ENCODE measurements at places on chromosomes 1 and 21.

GRCh38 chr1:95057351-95057750 lies 15.4 kb downstream of the ALG14 start:
- DNase-seq, result no peak

DNA sequence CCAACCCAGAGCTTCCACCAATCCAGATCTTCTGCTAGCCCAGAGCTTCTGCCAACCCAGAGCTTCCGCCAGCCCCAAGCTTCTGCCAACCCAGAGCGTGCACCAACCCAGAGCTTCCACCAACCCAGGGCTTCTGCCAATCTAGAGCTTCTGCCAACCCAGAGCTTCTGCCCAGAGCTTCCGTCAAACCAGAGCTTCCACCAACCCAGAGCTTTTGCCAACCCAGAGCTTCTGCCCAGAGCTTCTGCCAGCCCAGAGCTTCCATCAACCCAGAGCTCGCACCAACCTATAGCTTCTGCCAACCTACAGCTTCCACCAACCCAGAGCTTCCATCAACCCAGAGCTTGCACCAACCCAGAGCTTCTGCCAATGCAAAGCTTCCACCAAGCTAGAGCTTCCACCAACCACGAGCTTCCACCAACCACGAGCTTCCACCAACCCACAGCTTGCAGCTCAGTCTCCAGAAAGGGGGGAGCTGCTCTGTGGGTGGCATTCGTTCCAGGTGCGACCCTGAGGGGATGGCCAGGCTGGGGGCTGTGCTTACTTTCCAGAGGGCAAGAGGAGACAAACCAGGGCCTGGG lies 23.8 kb downstream of the CRYAA start:
- peak; percentile 32 for DNase-seq

- DNase-seq, result no peak
These were observed 37.4 kb downstream of the CLCC1 start for GRCh38 chr1:108925920-108926319.

DNA sequence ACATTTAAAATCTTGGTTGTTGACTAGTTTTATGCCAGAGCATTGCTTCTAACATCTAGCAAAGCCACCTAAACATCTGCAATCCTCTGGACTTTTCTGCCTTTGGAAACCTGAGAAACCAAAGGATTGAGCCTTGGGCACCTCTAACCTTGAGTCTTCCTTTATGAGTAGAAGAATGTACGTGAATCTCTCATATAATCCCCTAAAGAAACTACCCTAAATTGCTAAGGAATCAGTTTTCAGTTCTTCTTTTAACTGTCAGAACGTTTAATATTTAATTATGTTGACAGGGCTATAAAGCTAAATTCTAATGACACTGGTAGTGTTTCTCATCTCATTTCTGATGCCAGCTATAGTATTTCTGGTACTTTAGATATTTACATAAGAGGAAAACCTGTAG lies 997.3 kb downstream of the AMY1C start:
- no peak for DNase-seq

DNA sequence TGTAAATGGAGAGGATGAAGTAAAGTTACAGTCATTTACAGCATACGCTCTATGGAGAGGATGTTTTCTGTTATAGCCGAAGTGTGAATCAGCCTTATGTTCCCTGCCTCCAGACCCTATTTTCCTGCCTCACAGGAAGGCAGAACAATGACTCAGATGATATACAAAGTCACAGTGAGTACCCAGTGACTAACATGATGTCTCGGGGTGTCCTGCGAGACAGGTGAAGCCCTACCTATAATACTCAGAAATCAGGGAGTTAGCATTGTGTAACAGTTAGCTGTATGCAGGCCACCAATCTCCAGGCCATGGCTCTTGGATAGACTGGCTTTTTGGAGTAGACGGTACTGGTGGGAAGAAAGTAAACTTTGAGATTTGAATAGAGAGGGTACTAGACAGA lies 55.6 kb upstream of the FBXO28 start:
- no peak for DNase-seq

GRCh38 chr1:199279872-199280645 lies 641.2 kb downstream of the PTPRC start:
- no peak for DNase-seq

GRCh38 chr1:198330982-198331615 lies 174.3 kb downstream of the NEK7 start:
- DNase-seq, result no peak

DNA sequence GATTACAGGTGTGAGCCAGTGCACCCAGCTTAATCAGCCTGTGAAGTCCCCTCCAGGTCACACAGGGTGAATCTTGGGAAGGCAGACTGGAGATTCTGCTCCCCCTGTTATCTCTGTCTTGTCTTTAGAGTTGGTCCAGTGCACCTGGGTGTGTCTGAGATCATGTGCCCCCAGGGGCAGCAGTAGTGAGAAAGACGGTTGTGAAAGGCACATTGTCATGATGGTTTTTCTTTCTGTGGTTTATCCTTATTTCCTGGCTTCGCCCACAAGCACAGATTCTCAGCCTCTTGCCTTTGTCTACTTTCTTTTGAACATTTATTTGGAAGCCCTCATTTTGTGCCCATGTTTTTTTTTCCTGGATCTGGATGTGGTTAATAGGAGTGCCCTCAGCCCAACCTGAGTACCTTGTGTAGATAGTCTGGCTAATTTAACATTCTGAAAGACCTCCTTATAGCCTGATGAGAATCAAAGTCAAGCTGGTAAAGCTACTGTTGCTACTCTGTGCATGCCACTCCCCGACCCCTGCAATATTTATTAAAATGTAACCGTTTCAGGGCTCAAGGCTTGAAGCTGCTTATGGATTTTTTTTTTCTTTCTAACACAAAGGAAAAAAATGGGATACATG lies 23.7 kb downstream of the UCK2 start:
- DNase-seq, result no peak

DNA sequence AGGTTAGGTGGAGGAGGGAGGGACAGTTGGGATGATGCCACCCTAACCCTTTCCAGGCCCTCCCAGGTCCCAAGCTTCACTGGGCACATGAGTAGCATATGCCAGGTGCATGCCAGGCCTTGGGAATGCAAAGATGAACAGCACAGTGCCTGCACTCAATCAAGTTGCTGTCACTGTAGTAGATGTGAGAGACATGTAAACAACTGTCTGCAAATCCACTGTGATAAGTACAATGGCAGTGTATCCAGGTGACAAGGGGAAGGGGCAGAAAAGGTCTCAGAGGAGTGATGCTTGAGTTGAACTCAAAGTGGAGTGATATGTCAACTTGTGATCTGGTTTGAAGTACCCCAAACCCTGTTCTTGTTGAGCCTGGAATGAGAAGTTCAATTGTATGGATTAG lies 49.5 kb upstream of the LRRN2 start:
- no peak for DNase-seq

GRCh38 chr1:47298025-47298699 lies 15.8 kb downstream of the STIL start:
- no peak for DNase-seq

- no peak for DNase-seq
These were observed 131.4 kb downstream of the IER5 start for GRCh38 chr1:181219938-181220337.

GRCh38 chr1:18155881-18156385 lies 48.3 kb downstream of the IGSF21 start:
- no peak for DNase-seq

DNA sequence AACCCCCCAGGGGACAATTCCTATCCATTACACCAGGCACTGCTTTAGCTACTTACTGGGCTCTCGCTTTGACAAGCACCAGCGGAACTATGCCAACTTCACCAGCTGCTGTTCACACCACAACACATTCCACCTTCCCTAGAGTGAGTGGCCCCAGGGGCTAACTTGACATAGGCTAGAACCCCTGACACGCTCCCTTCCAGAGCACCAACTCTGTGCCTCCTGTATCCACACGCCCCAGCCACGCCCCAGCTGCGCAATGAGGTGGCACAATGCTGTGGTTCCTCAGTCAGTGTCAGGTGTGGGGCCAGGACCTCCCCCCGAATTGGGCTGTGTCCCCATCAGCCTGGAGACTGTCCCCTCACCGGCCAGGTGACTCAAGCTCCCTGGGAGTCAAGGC lies 11.7 kb upstream of the FGR start:
- no peak for DNase-seq

- DNase-seq, result peak; percentile 82
These were observed 37.3 kb upstream of the COL6A2 start for GRCh38 chr21:46060596-46061061.

GRCh38 chr1:40684669-40685068 lies 6.8 kb upstream of the NFYC start:
- DNase-seq, result no peak

Measured in left hindlimb (tissue), 1 donor.